ENCODE measurements at places on chromosomes 2 and 18.
A peak's percentile ranks its signal among the peaks of the same experiment; 100 is the strongest.

GRCh38 chr2:120817136-120817955, 81.7 kb downstream of the GLI2 start:
- H3K4me3 ChIP-seq: no peak overlapping the region
- H3K36me3 ChIP-seq: no peaks in the 10 kb centered on the region
- peaks cover 4% of the 10 kb centered on the region for H3K27me3 ChIP-seq
- DNase-seq: no peak

GRCh38 chr2:19607400-19607799, 249.0 kb upstream of the OSR1 start:
- H3K27me3 ChIP-seq: peaks cover 5% of the 10 kb centered on the region
- DNase-seq: no peak
- H3K36me3 ChIP-seq: no peaks in the 10 kb centered on the region
- H3K27ac ChIP-seq: no peak overlapping the region
- no peak overlapping the region for H3K4me3 ChIP-seq

DNA sequence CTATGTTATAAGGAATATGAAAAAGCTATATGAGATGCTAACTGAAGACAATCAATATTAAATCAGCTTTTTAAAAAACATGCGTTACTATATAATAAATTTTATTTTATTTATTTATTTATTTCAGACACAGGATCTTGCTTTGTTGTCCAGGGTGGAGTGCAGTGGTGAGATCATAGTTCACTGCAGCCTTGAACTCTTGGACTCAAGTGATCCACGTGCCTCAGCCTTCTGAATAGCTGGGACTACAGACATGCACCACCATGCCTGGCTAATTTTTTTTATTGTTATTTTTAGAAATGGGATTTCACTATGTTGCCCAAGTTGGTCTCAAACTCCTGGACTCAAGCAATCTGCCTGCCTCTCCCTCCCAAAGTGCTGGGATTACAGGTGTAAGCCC, 89.4 kb downstream of the MYOM1 start:
- no peak overlapping the region for H3K27ac ChIP-seq
- H3K4me1 ChIP-seq: peaks cover 10% of the 10 kb centered on the region
- peaks cover 3% of the 10 kb centered on the region for H3K27me3 ChIP-seq
- no peak overlapping the region for H3K4me3 ChIP-seq
- no peaks in the 10 kb centered on the region for H3K36me3 ChIP-seq

DNA sequence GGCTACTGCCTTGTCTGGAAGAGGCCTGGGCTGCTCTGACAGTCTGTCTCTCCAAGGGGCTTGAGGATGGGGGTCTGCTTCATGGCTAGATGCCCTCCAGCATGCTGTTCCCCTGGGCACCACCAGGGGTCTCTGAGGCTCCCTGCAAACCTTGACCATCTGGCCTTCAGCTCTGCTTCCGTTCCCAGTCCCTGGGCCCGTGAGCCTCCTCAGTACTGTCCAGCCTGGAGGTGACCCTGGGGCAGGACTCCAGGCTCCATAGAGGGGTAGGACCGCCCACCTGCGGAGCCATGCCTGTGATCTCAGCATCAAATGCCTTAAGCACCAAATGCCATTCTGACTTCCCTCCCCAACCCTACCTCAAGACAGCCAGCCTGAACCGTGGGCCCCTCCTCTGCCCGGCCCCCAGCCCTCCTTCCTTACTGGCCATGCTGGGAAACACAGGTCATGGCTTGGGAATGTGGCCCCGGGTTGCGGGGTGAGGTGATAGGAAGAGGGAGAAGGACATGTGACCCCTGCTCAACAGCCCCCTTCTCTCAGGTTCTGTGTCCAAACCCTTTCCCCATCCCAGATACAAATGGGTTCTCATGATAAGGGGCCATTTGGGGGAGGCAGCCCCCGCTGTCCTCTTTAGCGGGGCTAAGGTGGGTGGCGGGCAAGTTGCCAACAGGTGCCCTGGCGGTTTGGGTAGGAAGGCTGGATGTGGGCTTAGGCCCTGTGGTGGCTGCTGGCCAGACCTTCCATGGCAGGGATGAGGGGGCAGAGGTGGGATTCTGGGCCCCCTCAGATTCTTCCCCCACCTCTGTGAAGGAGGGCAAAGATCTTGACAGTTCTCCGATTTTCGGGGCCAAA, 25.0 kb downstream of the SPEG start:
- H3K36me3 ChIP-seq: no peaks in the 10 kb centered on the region
- H3K4me3 ChIP-seq: no peak overlapping the region
- H3K27me3 ChIP-seq: peaks cover 8% of the 10 kb centered on the region
- peak; percentile 49 for DNase-seq
- H3K27ac ChIP-seq: no peak overlapping the region

Measured in activated naive CD4-positive, alpha-beta T cell treated with anti-CD3 and anti-CD28 coated beads, Interleukin-2, amount 10 ng/mL, durations not matched to agents 7 days and 5 days (primary cell).